ENCODE measurements at places on chromosomes 1 and 21.

GRCh38 chr1:59062743-59063142, 234.2 kb upstream of the FGGY start:
- DNase-seq = no peak

- no peak for DNase-seq
Measured at GRCh38 chr1:102595106-102595505, 513.2 kb downstream of the COL11A1 start.

GRCh38 chr1:21149855-21150432, 26.8 kb downstream of the EIF4G3 start:
- no peak for DNase-seq

- no peak for DNase-seq
Measured at GRCh38 chr1:203128716-203129500, 1.4 kb downstream of the ADORA1 start.

GRCh38 chr1:21884456-21885235, 52.5 kb downstream of the HSPG2 start:
- no peak for DNase-seq

All from HuH-7.5 (cell line).